ENCODE measurements at places on chromosomes 12 and 14. TPM values are rescaled to one million over a fixed set of nuclear protein-coding genes. Genes with fewer than 3 reads are reported as not detected.

The STK38L gene
- 135 TPM for total RNA-seq

The ZC2HC1C gene
- 7.5 TPM for total RNA-seq

The FGF23 gene
- total RNA-seq, result not detected

The PRIM1 gene
- 5.6 TPM for total RNA-seq

The DDN gene
- total RNA-seq, result 0.29 TPM

The DEPDC4 gene
- 0.53 TPM for total RNA-seq

The NACA gene
- total RNA-seq, result 516 TPM

The GPR84 gene
- total RNA-seq, result 0.55 TPM

The NR1H4 gene
- total RNA-seq, result not detected

The PRICKLE1 gene
- total RNA-seq, result 9.4 TPM

The EXOC3L4 gene
- 0.92 TPM for total RNA-seq

The GPRC5D gene
- not detected for total RNA-seq

The NFYB gene
- 33.9 TPM for total RNA-seq

The HVCN1 gene
- 10.4 TPM for total RNA-seq

The SCN8A gene
- 0.41 TPM for total RNA-seq

The KLHDC1 gene
- 11.8 TPM for total RNA-seq

The OR6C68 gene
- total RNA-seq, result not detected

The KRT1 gene
- 0.18 TPM for total RNA-seq

The NPFF gene
- total RNA-seq, result not detected

The DDHD1 gene
- 9.8 TPM for total RNA-seq

The P2RX2 gene
- total RNA-seq, result not detected

The VSX2 gene
- not detected for total RNA-seq

The ENDOU gene
- total RNA-seq, result 0.62 TPM

The PPFIBP1 gene
- 123 TPM for total RNA-seq

The IFNG gene
- not detected for total RNA-seq

The SPTB gene
- total RNA-seq, result 63.6 TPM

The IFI27L2 gene
- 58.7 TPM for total RNA-seq

The CLEC14A gene
- 47.4 TPM for total RNA-seq

The CPNE6 gene
- not detected for total RNA-seq

The RHOF gene
- total RNA-seq, result 25.1 TPM

The AGAP2 gene
- total RNA-seq, result 3.2 TPM

All from left cardiac atrium (tissue), 4 donors.